ENCODE measurements at places on chromosomes 11 and 22.

DNA sequence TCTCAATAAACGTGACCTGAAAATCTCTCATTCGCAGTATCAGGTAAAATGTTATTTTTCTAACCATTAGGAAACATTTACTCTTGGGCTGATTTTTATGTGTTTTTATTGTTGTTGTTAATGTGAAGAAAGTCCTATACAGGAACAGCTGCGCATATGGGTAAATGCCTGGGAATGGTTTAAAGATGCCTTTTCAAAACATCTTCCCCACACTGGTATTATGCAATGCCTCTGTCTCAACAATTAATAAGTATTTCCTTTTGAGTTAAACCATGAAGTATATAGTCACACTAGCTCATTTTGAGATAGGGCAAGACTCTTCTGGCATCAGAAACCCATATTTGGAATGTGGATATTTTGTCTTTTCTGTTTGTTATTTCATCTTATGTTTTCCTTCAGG, 13.7 kb upstream of the LIN7C start:
- no peak for DNase-seq

GRCh38 chr11:130023204-130023603, 20.6 kb upstream of the PRDM10 start:
- DNase-seq = no peak

- no peak for DNase-seq
Observed at GRCh38 chr11:45383224-45383623, 97.1 kb upstream of the SYT13 start.

GRCh38 chr22:22348127-22348814, 103.7 kb downstream of the VPREB1 start:
- DNase-seq = no peak

DNA sequence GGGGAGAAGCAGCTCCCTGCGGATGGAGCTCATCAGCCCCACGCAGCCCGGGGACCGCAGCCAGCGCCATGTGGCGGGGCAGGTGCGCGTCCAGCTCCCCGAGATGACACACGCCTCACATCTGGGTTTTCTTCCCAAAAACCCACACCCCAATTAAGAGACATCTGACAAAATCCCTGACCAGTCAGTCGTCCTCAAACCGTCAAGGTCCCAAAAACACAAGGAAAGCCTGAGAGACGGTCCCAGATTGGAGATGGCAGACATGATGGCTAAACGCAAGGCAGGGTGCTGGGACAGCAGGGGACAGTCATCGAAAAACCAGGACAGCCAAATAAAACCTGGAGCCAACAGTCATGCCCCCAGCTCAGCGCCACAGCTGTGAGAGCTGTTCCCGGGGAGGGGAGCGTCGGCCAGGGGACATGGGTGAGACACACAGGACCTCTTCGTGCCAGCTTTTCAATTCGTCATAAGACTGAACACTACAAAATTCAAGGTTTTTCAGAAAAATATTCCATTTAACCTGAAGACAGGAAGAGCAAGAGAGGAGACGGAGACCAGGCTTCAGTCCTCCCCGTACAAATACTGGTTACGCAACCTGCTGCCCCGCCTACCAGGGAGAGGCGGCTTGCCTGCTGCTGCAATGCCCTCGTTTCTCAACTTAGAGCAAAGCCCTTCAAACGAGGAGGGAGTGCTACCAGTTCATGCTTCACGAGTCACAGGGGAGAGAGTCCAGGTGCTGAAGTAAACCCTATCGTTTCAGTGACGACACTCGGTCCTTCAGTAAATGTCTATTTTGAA, 10.5 kb downstream of the TOLLIP start:
- no peak for DNase-seq

GRCh38 chr22:17158176-17158567, 905 bp downstream of the HDHD5 start:
- DNase-seq = no peak

DNA sequence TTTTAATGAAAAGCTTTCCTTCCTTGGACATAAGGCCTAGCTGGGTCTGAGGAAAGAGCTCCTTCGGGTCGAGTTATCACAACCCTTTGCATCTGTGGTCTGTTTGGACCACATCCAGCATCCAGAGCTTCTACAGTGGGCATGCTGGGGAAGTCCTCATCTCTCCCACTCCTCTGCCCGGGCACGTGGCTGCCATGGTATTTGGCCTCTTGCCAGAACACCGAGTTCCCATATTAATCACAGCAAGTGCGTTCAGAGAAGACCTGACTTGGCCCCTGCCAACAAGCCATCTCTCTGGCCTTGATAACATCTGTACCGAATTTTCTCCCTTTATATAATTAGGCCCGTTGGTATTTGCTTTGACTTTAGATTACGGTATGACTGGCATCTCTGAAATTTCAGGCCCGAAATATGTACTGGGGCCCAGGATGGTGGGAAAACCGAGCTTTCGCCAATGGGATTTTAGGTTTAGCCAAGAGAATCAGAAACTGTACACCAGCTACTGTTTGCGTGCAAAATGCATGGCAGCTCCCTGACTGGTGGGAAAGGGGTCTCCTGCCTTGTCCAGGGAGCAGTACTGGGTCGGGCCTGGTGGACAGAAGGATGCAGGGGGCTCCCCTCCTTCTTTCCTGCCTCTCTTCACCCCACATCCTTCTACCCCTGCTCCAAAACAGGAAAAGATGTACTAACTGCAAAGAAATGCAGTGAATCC, 90.0 kb downstream of the MICAL2 start:
- DNase-seq = no peak

- DNase-seq = no peak
Observed at GRCh38 chr22:33049119-33049729, 9.0 kb downstream of the SYN3 start.

GRCh38 chr11:117299351-117300282, 8.5 kb downstream of the BACE1-AS start:
- DNase-seq = peak; percentile 31

Measured in activated naive CD4-positive, alpha-beta T cell treated with anti-CD3 and anti-CD28 coated beads, Interleukin-2, amount 50 U/mL, for 72 hours (primary cell).